ENCODE measurements at places on chromosomes 16 and 17. TPM values are rescaled to one million over a fixed set of nuclear protein-coding genes. Genes with fewer than 3 reads are reported as not detected.

Gene C1QTNF1
- total RNA-seq = 30.7 TPM

Gene SPATA32
- not detected for total RNA-seq

Gene SLC5A11
- total RNA-seq = not detected

Gene FAM20A
- total RNA-seq = 16.2 TPM

Gene LPCAT2
- 11.3 TPM for total RNA-seq

Gene TBC1D26
- total RNA-seq = 4.2 TPM

Gene CCL1
- not detected for total RNA-seq

Gene KRT20
- total RNA-seq = not detected

Gene IGF2BP1
- total RNA-seq = not detected

Gene TBCD
- 79.3 TPM for total RNA-seq

Gene TBC1D3D
- total RNA-seq = not detected

Gene EPN3
- 21.9 TPM for total RNA-seq

Gene USP43
- total RNA-seq = 5.6 TPM

Gene FBXL20
- 15.7 TPM for total RNA-seq

Gene CLEC18A
- 1.2 TPM for total RNA-seq

Gene CD300A
- total RNA-seq = 4.2 TPM

Gene HIGD1B
- total RNA-seq = not detected

Gene PSMC5
- total RNA-seq = 92.3 TPM

Gene MAPT
- 6.1 TPM for total RNA-seq

Gene CACNG1
- not detected for total RNA-seq

Gene SLFN14
- not detected for total RNA-seq

Gene HAS3
- 25.8 TPM for total RNA-seq

Gene KRT34
- total RNA-seq = 0.74 TPM

Gene TERB1
- total RNA-seq = not detected

Gene COG7
- total RNA-seq = 21.4 TPM

Gene ACLY
- 74.9 TPM for total RNA-seq

Gene KRTAP9-4
- total RNA-seq = not detected

Gene MMP25
- total RNA-seq = 0.25 TPM
